ENCODE measurements at places on chromosomes 4 and X.

DNA sequence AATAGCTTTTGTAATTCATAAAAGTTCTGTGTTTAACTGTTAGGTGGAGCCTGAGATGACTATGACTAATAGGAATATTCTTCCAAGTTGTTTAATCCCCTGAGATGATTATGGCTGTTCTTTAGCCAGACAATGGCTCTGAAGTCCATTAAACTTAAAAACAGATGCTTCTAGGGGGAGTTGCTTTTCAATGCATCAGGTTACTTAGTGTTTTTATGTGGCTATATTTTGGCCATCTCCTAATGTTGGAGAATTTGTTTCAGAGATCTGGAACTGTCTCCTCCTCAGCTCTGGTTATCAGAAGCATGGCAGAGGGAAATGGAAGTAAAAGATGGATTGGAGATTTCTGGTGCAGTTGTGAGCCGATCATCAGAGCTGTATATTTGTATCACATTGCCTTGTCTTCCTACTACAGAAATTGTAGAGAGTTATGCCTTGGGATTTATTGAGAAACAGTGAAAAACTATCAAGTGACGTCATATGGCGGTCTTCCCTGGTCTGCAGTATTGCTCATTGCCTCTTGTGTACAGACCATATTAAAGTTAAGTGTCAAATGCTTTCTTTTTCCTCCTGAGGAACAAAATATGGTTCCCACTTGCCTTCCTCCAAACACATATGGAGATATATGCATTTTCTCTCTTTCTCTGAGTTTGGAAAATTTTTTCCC is 29.8 kb downstream of the SGMS2 start:
- DNase-seq = no peak

GRCh38 chr4:184423003-184423686 is 51.2 kb downstream of the IRF2 start:
- no peak for DNase-seq

GRCh38 chr4:187993827-187994226 is 1.7 kb upstream of the ZFP42 start:
- DNase-seq = no peak

- peak; percentile 45 for DNase-seq
Measured at GRCh38 chr4:184476695-184477094, 2.3 kb upstream of the IRF2 start.

DNA sequence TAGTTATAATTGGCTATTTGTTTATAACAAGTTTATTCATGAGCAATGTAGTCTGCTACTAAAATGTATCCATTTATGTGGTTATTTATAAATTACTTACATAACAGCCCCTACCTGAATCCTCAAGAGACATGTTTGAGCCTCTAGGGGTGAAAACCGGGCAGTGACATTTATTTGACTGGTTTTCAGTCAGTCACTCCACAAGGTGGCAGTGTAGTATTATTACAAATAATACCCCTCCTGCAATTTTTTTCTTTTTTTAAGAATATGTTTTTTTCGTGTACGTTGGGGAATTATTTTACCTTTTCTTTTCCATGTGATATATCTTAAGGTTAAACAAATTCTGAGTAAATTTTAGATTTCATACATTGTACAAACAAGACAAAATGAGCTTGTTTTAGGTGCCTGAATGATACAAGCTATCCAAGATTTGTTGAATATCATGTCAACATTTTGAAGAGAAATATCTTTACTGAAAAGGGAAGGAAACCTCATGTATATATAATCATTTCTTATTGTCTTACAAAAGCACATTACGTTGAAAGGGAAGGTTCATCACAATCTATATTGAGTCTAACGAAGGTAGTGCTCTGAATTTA is 598.7 kb upstream of the TECRL start:
- DNase-seq = no peak

DNA sequence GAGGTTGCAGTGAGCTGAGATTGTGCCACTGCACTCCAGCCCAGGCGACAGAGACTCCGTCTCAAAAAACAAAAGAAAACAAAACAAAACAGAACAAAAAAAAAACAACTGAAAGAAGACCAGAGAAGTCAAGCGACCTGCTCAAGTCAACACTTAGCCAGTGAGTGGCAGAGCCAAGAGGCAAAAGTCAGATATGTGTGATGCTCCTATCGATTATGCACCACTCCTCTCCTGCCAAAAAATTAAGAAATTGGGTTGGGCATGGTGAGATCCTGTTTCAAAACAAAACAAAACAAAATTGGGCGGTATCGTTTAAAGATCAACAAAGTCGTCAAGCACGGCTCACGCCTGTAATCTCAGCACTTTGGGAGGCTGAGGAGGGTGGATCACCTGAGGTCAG is 137.7 kb downstream of the PDS5A start:
- DNase-seq = no peak

- DNase-seq = no peak
Measured at GRCh38 chr4:116531870-116532269, 553.5 kb downstream of the TRAM1L1 start.

DNA sequence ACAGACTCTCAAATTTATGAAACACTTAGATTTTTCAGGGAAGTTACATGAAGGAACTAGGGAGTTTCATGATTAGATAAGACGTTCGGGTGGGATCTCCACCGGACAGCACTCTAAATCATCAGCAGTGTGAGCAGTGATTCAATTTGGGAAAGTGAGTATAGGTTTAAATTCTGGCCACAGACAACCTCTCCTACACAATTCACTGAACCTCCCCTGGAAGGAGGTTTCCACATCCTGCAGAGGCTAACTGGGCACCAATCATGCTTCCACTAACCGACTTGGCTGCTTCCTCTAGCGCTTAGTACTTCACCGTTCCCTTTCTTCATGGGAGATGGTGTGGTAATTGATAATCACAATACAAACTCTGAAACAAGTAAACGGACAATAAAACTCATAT is 5.6 kb downstream of the CXCL9 start:
- no peak for DNase-seq

DNA sequence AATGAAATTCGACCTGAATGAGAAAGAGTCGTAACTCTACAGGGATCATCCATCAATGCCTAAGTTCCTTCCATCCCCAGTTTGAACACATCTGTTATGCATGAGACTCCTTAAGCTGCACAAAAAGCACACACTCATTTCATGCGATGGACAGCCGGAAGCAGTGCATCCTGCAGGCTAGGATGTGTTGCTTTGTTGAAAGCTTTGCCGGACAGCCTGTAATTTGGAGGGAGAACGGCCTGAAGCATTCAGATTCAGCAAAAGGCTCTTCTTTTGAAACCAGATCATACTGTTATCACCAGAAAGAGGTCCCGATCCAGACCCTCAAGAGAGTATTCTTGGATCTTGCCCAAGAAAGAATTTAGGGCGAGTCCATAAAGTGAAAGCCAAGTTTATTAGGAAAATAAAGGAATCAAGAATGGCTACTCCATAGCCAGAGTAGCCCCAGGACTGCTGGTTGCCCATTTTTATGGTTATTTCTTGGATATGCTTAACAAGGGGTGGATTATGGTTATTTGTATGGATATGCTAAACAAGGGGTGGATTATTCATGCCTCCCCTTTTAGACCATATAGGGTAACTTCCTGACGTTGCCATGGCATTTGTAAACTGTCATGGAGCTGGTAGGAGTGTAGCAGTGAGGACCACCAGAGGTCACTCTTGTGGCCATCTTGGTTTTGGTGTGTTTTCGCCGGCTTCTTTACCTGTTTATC is 48.1 kb upstream of the DHRSX start:
- DNase-seq = no peak

DNA sequence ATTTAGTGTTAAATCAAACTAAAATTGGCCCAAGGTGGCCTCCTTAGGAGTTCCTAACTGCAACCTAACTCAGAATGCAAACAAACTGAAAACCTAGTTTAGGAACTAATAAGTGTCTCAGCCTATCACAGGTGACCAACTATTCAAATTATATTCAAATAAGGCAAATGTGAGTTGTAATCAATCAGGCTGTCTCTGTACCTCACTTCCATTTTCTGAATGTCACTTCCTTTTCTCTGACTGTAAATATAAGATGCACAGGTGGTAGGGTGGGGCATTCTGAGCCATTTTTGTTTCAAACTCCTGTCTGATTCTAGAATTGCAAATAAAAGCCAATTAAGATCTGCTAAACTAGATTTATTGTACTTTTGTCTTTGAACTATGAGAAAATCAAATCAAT is 401.5 kb downstream of the PPP3CA start:
- no peak for DNase-seq

DNA sequence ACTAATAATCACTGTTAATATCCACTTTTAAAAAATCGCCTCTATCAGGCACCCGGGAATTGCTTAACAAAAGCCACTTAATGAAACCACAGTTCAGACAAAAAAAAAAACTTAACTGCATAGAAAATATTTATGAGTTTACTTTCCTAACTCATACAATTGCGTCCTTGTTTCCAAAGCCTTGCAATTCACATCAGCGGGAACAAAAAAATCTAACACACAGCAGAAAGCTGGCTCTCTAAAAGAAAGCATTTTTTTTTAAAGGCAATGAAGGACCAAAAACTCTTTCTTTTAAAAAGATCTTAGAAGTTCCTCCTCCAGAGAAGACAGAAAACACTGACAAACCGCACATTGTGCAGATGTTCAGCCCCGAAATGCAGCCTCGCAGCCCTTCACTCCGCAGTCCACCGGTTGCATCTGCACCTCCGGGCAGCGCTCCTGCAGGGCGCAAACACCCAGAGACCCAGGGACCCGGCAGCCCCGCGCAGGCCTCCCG is 812 bp downstream of the FAT1 start:
- DNase-seq = no peak

DNA sequence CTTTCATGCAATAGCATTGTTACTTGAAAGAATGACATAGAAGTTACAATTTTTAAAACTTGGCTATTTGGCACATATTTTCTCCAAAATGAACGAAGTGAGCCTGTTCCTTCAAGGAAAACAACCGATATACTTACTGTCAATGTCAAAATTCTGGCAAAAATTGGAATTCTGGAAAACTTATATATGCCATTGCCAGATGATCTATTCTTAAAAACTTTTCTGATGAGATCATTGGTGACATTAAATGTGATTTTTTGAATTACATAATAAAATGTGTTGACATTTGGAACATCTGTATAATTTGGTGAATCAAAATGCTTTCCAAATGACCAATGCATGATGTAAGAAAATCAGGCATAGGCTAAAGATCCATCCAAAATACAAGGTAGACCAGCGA is 209.0 kb downstream of the SCFD2 start:
- no peak for DNase-seq

DNA sequence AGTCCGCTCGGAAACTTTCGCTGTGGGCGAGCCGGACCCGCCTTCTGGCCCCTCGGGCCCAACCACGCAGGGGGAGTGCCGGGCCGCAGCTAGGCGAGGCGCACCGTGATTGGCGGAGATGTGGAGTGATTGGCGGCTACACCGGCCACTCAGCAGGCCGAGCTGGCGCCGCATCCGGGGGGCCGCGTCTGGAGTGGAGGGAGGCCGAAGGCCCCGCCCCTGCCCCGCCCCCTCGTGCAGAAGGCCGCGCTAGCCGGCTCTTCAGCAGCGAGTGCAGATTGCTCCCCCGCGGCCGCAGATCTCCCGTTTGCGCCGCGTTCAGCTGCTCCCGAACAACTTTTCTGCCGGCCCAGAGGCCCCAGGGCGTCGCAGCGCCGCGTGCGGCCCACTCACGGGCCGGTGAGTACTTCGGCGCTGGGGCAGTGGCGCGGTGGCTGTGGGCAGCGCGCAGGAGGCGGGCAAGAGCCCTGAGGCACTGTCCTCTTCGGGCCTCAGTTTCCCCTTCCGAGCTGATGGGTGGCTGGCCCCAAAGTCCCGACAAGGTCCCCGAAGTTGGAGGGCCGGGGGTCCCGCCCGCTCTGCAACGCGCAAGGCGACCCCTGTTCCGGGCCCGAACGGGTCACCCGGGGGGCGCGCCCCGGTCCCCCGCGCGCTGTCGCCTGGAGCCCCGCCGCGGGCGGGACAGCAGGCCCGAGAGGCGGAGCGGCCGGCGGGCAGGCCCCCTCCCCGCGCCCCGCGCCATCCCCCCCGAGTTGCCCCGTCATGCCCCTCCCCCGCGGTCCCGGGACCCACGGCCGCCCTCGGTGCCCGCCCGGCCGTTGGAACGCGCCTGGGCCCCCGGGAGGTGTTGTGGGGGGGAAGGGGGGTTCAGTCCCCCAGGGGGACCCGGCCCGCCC is at the start of gene WFS1:
TSS of gene WFS1 (plus strand) at position 235 of the 896 bp plus-strand sequence. CDS start 7,606 bp downstream, outside the sequence.
- DNase-seq = peak; percentile 98

DNA sequence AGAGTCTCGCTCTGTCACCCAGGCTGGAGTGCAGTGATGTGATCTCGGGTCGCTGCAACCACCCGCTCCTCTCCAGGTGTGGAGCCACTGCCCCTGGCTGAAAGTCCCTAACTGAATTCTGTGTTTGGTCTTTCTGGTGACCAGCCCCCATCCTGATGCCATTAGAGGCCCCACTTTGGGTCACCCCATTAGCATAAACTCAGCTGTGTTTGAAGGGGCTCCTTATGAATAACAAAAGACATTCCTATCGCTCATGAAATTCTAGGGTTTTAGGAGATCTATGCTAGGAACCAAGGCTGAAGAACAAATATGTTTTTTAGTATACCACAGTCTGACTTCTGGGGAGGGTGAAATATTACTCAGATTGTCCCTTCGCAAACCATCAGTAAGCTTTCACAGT is 652.9 kb downstream of the ADGRL3 start:
- DNase-seq = no peak

DNA sequence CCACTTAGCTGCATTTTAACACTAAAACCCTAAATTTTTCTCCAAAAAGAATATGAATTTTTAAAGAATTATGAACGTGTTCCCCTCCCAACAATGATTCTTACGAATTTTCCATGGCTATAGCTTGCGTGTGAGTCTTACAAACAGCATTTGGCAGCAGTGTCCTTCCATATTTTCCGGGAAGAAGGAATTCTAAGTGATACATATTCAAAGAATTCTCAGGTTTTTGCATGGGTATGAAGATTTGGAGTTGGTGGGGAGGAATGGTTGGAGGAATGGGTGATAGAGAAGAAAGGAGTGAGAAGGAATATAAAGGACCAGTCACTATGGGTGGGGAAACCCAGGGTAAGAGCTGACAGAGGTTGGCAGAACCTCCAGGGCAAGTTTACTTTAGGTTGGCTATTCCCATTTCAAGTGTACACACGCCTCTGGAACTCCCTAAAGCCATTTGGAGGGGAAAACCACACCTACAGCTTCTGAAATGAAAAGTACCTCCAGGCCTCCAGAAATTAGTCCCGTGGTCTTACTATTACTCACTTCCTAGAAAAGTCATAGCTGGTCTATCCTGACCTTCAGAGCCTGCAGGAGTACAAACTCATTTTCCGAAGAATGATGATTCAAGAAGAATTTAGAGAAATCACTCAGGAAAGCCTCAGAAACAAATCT is 420.8 kb upstream of the DIPK2B start:
- peak; percentile 10 for DNase-seq

- no peak for DNase-seq
Measured at GRCh38 chrX:121886557-121886956, 839.1 kb downstream of the GLUD2 start.
